ENCODE measurements at places on chromosomes 6 and 20.

GRCh38 chr6:473768-474452 is 82.4 kb downstream of the IRF4 start:
- DNase-seq = no peak

DNA sequence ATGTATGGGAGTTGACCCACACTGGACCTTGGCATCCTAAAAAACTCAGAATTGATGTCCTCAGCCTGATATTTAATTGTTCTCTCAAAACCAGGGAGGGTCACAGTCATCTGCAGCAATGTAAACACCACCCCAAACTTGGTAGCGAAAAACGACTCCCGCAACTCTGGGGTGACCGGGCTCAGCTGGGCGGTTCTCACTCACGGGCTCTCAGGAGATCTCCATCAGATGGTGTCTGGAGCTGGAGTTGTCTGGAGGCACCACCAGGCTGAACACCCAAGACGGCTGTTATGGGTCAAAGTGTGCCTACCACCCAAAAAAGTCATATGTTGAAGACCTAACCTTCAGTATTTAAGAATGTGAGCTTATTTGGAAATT is 50.9 kb upstream of the NXT1 start:
- no peak for DNase-seq

GRCh38 chr20:58843128-58843556 is 7.6 kb downstream of the GNAS-AS1 start:
- DNase-seq = no peak

- DNase-seq = no peak
Observed at GRCh38 chr6:5710516-5710915, 296.2 kb downstream of the NRN1 start.

DNA sequence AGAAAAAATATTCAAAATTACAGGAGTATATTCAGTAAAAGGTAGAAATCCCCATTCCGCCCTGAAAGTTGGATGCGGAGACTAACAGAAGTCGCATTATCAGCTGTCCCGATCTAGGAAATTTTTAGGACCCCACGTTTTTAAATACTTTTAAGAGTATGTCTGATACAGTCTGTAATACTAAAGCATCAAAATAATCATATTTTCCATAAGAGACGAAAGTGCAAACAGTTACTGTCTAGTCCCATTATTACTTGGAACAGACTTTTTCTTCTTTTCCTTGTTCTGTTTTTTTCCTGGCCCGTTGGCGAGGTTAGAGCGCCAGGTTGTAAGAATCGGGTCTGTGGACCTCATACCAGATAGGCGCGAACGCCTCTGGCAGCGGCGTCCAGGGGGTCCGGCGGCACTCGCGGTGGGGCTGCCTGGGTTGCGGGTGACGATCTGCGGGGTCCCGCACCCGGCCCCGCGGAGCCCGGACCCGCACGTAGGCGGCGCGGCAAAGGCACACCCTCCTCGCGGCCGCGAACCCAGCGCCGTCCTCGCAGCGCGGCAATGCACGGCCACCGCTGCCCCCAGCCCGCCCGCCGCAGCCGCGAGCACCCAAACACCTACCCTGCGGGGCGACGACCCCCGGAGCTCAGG is 460 bp downstream of the PLAGL1 start:
- no peak for DNase-seq

GRCh38 chr6:116714761-116715160 is 33.8 kb downstream of the KPNA5 start:
- DNase-seq = no peak

DNA sequence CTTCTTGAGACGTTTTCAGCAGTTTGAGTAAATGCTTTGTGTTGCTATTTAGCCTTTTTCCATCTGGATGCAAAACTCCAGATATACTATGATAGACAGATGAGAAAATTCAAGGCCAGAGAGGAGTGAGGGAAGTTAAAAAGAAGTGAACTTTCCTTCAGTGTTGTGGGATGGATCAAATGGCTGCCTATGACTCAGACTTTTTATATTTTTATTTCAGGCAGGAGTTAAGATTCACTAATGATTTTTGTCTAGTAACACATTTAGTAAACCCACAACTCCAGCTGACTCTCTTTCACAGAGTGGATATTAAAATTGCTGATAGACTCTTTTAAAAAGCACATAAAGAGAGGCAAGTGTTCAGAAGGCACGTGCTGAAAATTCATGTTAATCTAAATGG is 23.2 kb upstream of the PTCHD4 start:
- DNase-seq = no peak

- no peak for DNase-seq
Observed at GRCh38 chr6:119237177-119237715, 112.3 kb downstream of the MAN1A1 start.

- no peak for DNase-seq
Observed at GRCh38 chr20:23404196-23404595, 17.1 kb downstream of the NAPB start.

GRCh38 chr6:155327326-155328073 is 13.2 kb upstream of the TFB1M start:
- peak; percentile 23 for DNase-seq

GRCh38 chr6:15046751-15047150 is 199.1 kb upstream of the JARID2 start:
- no peak for DNase-seq

- DNase-seq = no peak
Observed at GRCh38 chr20:3753501-3754275, 13.9 kb downstream of the ADISSP start.

DNA sequence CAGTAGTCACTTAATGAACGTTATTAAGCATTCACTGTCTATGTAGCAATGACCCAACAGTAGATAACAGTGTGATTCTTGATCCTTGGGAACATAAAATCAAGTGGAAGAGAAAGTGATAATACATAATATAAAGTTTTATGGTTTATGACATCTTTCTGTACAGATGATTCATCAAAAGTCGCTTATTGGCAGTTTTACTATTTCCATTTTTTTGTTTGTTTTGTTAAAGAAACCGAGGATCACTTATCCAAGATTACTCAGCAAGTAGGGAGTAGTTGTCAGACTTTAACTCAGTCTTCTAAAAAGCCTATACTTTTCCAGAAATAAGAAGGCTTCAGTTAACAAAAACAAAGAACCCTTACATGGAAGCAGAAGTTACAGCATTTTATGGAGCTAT is 260.8 kb downstream of the ZFAND3 start:
- no peak for DNase-seq

DNA sequence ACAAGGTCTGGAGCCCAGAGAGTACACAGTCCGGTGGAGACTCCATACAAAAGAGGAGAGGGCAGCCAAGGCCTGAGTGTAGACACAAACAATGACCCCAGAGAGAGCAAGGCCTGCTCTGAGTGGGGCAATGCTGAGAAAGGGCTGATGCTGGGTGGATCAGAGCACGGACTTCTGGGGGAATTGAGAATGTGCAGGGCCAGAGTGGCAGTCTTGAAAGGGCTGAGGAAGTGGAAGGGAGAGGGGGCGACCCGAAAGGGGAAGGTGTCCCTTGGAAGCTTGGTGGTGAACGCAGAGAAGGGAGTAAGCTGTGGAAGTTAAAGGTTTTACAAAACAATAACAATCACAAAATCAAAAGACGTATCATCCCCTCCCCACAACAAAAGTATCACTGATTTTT is 12.0 kb upstream of the GRM4 start:
- no peak for DNase-seq

- DNase-seq = no peak
Observed at GRCh38 chr20:23205211-23205610, 119.1 kb upstream of the CD93 start.

DNA sequence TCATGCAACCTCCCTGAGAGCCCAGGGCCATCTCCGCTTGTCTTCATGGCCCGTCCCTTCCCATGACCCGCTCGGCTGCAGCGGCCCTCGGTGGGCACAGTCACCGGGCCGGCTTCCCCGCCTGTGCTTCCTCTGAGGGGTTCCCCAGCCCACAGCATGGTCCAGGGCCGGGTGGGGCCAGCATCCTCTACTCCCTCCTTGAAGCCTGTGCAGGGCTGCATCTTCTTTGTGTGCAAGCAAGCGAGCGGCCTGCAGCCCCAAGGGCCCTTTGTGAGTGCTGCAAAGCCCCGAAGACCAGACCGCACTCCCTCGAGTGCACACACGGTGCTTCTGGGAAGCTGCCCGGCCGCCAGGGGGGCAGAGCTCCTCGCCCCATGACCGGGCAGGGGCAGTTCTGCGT is 265.8 kb downstream of the TAF4 start:
- DNase-seq = no peak

GRCh38 chr6:100574836-100575235 is 110.1 kb upstream of the SIM1 start:
- DNase-seq = no peak

GRCh38 chr6:48099713-48100587 is 11.0 kb downstream of the PTCHD4 start:
- DNase-seq = no peak

DNA sequence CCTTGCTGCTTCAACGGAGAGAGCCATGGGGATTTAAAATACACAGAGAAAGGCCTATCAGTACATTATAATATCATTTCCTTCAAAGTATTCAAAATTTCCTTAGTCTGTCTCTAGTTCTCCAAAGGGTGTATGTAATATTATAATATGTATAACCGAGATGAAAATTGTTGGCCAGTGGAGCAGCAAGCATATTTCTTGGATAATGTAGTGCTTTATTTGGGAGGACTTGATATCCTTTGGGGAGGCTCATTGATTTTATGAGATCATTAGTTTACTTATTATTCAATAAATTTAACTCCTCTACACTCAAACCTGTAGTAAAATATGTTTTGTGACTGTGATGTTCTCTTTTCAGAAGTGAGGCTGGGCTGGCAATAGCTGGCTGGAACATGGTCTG is 802.9 kb upstream of the FLRT3 start:
- no peak for DNase-seq

GRCh38 chr6:98824902-98825599 is 9.3 kb upstream of the POU3F2 start:
- no peak for DNase-seq

DNA sequence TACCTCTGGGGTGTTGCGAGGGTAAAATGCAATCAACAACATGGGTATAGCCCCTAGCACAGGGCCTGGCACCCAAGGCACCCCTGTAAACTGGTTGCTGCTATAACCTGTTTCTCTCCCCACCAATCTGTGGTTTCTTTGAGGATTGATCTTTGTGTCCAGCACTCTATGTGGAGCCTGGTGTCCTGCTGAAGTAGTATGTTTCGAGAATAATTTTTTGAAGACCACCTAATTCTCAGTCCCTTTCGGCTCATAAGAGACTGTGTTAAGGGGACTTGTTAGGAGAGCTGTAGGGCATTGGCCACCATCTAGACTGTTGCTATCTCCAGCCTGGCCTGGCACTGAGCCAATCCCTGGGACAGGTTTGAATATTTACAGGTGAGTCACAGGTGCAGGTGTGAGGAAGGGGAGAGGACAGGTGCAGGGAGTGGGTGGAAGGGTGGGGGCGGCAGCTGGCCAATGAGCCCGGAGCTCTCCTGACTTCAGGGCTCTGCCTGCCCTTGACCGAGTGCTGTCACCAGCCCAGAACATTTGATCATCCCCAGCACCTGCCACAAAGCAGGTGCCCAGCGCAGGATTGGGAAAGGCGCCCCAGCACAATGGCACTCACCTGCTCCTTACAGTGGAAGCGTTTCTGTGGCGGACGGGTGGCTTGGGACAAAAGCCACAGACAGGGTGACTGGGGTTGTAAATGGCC is 8.1 kb upstream of the C20orf144 start:
- no peak for DNase-seq

- DNase-seq = no peak
Observed at GRCh38 chr6:146868671-146869209, 270.0 kb downstream of the ADGB start.

DNA sequence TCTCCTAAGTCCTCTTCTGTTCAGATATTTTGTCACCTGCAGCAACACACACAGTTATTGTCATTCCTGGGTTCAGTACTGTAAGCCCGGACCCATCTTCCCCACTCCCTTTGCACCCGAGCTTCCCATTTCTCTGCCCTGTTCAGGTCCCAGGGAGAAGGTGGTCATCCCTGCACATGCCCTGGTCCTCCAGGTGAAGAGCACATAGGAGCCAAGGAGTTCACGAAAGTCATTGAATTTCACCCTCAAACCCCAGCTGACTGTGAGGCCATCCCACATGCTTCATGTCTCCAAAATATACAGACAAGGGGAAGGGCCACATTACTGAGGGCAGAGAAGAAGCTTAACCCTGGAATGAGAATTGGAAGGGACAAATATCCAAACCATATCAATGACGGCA is 8.1 kb downstream of the HLA-DPA1 start:
- DNase-seq = no peak

DNA sequence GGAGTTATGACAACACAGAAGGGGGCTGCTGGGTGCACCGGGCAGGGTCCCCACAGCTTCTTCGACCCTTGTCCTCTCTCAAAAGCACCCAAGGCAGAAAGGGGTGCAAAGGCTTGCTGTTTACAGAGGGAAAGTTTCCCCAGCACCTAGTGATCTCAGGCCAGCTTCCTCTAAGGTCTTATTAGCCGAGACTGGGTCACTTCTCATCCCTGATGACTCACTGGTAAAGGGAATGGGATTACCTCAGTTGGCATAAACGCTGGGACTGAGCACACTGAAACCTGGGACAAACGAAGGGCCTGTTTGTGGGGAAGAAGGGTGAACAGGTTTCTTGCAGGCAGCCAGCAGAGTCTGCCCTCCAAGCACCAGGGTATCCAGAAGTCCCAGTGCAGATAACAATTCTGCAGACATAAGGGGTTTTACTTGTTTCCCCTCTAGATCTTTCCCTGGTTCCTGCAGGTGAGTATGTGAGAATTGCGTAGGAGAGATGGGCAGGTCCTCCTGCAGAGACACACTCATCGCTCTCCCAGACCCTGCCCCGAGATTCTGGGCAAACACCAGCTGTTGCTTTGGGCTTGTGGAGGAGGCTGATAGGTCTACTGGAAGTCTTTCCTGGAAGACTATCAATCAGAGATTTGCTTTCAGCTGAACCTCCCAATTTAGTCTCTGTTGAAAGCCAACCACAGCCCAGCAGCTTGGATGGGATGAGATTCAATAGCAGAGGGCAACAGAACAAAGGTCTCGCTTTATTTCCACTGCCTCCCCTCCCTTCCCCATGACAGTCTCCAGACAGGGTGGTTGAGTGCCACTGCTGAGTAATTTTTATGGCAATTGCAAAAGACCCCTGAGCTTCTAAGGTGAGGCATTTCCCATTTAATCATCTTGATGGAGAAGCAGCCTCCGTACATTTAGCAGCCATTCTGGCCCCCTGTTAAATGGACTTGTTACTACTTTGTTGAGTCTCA is 25.7 kb downstream of the KCNG1 start:
- DNase-seq = no peak

GRCh38 chr6:116405138-116405537 is 34.4 kb downstream of the DSE start:
- no peak for DNase-seq

GRCh38 chr6:14212632-14213031 is 95.1 kb downstream of the CD83 start:
- DNase-seq = no peak

GRCh38 chr6:42030585-42031506 is 19.5 kb upstream of the TAF8 start:
- no peak for DNase-seq

All from stimulated activated CD8-positive, alpha-beta memory T cell treated with anti-CD3 and anti-CD28 coated beads, Interleukin-2, amount 100 ng/mL, for 48 hours (primary cell).